Activated T-cell treated with anti-CD3 and anti-CD28 coated beads, Interleukin-2, amount 50 U/mL, for 72 hours (primary cell): ENCODE measurements at places on chromosomes 6 and 20. TPM values are rescaled to one million over a fixed set of nuclear protein-coding genes. Genes with fewer than 3 reads are reported as not detected.

The DEFB110 gene
- total RNA-seq, result not detected

The WFDC12 gene
- not detected for total RNA-seq

The KHDC1L gene
- total RNA-seq, result not detected

DNA sequence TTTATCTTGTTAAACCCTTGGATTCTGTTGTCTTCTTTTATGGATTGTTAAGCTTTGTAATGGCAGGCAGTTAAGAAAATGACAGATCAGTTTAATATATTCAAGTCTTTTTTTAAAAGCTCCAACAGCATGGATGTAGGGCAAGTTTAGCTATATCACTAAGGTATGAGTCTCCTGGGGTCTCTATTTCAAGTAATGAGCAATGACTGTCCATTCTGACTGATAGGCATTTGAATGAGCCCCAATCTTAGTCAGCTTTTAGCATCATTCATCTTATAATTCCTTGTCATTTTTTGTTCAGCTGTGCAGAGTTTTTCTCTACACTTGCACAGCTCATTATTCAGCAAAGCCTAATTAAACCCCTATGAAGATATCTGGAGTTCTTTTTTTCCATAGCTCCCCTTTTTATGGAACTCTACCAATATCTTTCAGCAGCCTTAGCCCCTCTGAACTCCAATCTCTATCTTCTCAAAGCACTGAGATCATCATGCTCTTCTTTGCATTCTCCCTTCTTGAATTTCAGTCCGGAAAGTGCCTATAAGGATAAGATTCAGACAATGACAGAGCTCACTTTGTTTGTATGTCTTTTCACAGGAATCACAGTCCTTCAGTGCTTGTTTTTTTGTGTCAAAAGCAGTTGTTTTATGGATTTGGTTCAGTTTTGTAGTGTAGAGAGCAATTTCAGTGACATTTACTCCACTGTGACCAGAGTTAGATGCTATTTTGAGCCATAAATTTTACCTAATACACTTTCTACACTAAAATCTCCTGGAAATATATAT lies 97.2 kb upstream of the DOK5 start:
- H3K36me3 ChIP-seq, result no peaks in the 10 kb centered on the region
- H3K27me3 ChIP-seq, result peaks cover 3% of the 10 kb centered on the region
- no peak overlapping the region for H3K4me3 ChIP-seq
- no peak for DNase-seq
- H3K27ac ChIP-seq, result no peak overlapping the region

- DNase-seq, result peak; percentile 19
- H3K27ac ChIP-seq, result peak overlapping the region; percentile 19
- peaks cover 24% of the 10 kb centered on the region for H3K4me1 ChIP-seq
- peaks cover 48% of the 10 kb centered on the region for H3K27me3 ChIP-seq
These were observed 1.3 kb upstream of the SLC35D3 start for GRCh38 chr6:136920671-136921380.

GRCh38 chr6:44309092-44309491 lies 4.1 kb downstream of the AARS2 start:
- H3K4me1 ChIP-seq, result peaks cover 16% of the 10 kb centered on the region
- H3K36me3 ChIP-seq, result peaks cover 16% of the 10 kb centered on the region
- no peak overlapping the region for H3K27ac ChIP-seq
- no peak overlapping the region for H3K4me3 ChIP-seq

- H3K4me3 ChIP-seq, result peak overlapping the region; percentile 98
- DNase-seq, result no peak
- H3K4me1 ChIP-seq, result peaks cover 80% of the 10 kb centered on the region
- H3K27me3 ChIP-seq, result no peaks in the 10 kb centered on the region
- H3K36me3 ChIP-seq, result peaks cover 5% of the 10 kb centered on the region
- H3K27ac ChIP-seq, result peak overlapping the region; percentile 97
These were observed 56.7 kb upstream of the CEP85L start for GRCh38 chr6:118708055-118708454.

- no peaks in the 10 kb centered on the region for H3K36me3 ChIP-seq
- peak; percentile 97 for DNase-seq
- peaks cover 7% of the 10 kb centered on the region for H3K4me1 ChIP-seq
- no peak overlapping the region for H3K27ac ChIP-seq
These were observed 89.7 kb upstream of the EPB41L1 start for GRCh38 chr20:36064658-36065426.

GRCh38 chr20:49642816-49643215 lies 70.9 kb downstream of the B4GALT5 start:
- H3K27me3 ChIP-seq, result no peaks in the 10 kb centered on the region
- no peak for DNase-seq
- peaks cover 19% of the 10 kb centered on the region for H3K36me3 ChIP-seq
- no peaks in the 10 kb centered on the region for H3K4me1 ChIP-seq
- H3K27ac ChIP-seq, result no peak overlapping the region
